Fibroblast of skin of left biceps (primary cell): ENCODE measurements at places on chromosomes 7 and 10.

- no peak for DNase-seq
Measured at GRCh38 chr7:135168001-135168400, 2.5 kb downstream of the CYREN start.

- no peak for DNase-seq
Measured at GRCh38 chr7:135601182-135601581, 43.5 kb downstream of the NUP205 start.

- DNase-seq = no peak
Measured at GRCh38 chr10:36097696-36098095, 455.6 kb upstream of the FZD8 start.

DNA sequence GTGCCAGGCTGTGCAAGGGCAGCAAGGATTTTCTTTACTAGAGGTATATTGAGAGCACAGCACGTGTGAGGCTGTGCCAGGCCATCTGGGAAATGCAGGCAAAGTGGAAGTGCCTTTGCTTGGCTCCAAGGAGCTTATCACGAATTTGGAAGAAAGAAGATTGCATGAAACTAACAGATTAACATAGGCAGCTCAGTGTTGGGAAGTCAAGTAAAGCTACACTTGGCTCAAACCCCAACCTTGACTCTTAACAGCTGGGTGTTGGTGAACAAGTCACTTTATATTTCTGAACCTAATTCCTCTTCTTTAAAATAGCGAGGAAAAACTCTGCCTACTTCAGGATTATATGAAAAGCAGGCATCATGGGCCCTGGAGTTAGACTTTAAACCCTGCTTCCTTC is 105.2 kb downstream of the PLCE1 start:
- DNase-seq = no peak

DNA sequence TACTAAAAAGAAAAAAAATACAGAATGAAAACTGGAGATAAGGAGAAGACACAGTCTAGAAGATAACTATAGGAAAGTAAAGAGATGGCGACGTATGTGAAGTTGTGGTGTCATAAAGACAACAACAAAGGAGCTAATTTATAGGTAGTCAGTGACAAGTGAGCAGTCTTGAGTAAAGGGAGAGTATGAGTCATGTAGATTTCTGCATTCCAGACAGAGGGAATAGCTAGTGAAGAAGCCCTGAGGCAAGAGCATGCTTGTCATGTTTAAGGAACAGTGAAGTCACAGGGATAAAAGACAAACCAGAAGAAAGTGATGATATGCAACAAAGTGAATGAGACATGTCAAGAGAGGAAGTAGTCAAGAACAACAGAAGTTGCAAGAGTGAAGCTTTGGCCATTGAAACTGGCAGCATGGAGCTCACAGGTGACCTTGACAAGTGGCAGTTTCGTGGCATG is 2.3 kb upstream of the MIOS start:
- no peak for DNase-seq

DNA sequence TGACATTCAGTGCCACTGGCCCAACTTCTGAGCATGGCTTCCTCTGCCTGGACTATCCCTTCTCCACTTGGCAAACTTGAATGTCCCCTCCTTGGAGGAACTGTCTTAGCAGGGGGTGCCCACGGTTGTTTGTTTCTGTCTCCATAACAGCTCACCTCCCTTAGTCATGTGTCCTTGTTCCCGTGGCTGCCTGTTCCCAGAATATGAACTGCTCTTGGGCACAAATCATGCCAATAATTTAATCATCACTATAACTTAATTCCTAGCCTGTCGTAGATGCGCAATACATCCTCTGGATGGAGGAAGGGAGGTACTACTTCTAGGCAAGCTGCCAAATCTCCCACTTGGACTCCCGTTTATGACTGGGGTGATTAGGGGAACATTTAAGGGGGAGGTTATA is 173.1 kb downstream of the MYOF start:
- no peak for DNase-seq

DNA sequence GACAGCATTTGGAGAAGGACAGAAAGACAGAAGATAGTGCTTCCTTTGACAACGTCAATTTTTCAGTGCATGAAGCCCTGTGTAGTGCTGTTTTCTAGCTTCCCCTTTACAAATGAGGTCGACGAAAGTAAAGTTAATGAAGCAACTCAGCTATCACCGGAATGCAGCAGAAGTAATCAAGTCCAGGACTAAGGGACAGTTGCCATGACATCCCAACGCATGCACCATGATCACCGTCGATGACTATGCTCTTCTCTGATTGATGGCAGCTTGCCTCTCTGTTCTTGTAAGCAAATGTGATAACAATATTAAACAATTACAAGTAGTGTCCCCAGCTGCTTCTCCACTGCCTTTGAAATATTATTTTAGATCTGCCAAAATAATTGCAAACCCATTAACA is 205.8 kb downstream of the FRMD4A start:
- peak; percentile 30 for DNase-seq

GRCh38 chr10:5596611-5597341 is 69.6 kb downstream of the ASB13 start:
- no peak for DNase-seq

GRCh38 chr7:10672186-10672585 is 301.5 kb upstream of the PHF14 start:
- DNase-seq = no peak

DNA sequence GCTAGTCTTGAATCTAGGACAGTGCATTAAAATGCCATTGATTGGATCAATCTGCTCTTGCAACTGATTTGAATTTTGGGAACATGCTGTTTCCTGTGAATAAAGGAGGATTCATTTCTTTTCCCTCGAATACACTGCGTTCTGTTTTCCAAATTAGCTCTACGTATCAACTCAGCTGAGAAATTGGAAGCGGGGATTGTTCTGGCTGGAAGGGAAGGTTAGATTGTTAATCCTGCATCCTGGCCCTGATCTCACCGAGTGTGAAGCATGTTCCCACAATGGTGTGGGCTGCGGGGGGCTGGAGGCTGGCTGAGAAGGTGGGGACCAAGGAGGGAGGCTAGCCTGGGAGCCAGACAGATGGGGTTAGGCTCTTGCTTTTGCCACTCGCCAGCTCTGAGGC is 17.6 kb downstream of the HTRA1 start:
- no peak for DNase-seq

- no peak for DNase-seq
Measured at GRCh38 chr7:101233907-101234547, 3.6 kb downstream of the CLDN15 start.

GRCh38 chr7:4123823-4124222 is 558.3 kb upstream of the FOXK1 start:
- DNase-seq = no peak
